GM23338 (cell line): ENCODE measurements at places on chromosomes 3 and 15. TPM values are rescaled to one million over a fixed set of nuclear protein-coding genes. Genes with fewer than 3 reads are reported as not detected.

DNA sequence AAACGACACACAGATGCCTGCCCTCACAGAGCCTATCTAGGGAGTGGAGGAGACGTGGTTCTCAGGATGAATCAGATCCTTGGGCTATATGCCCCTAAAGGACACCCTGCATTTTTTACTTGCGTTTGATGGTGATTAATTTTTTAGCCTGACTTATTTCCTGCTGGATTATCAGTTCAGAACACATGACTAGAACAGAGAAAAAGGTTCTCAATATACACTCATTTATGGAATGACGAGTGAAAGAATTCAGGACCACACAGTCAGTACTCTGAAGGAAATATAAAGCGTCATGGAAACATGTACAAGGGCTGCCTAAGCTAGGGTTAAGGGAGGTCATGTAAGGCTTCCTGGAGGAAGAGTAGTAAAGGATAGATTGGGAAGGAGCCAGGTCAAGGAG, 121.8 kb downstream of the SSR3 start:
- no peak for DNase-seq
- no peak overlapping the region for H3K27ac ChIP-seq
- H3K36me3 ChIP-seq = no peaks in the 10 kb centered on the region
- no peaks in the 10 kb centered on the region for H3K4me1 ChIP-seq

DNA sequence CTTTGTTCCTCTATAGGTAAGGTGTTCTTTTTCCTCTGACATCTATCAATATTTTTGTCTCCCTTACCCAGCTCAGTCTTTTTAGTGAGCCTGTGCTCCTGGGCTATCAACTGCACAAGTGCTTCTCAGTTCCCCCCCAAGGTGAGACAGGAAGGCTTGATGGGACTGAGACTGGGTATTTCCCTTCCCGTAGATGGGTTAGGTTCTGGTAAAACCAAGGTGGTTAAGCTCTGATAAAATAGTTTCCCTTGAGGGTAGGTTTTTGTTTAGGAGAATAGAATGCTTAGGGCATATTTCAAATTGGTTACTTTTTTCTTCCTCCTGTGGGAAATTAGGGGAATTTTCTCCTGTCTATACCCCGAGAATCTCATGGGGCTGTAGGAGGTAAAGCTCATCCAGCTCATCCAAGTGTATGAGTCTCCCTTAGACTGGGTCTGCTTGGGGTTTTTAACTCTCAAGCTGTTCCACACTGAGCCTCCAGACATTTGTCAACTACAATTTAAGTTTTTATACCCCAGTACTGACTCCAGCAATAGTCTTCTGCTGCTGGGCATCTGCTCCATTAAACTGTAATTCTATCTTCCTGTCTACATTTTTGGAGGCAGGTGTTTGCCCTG, 44.9 kb downstream of the OXSR1 start:
- no peak overlapping the region for H3K27ac ChIP-seq
- H3K4me3 ChIP-seq = no peak overlapping the region
- H3K36me3 ChIP-seq = no peaks in the 10 kb centered on the region
- H3K27me3 ChIP-seq = no peaks in the 10 kb centered on the region

DNA sequence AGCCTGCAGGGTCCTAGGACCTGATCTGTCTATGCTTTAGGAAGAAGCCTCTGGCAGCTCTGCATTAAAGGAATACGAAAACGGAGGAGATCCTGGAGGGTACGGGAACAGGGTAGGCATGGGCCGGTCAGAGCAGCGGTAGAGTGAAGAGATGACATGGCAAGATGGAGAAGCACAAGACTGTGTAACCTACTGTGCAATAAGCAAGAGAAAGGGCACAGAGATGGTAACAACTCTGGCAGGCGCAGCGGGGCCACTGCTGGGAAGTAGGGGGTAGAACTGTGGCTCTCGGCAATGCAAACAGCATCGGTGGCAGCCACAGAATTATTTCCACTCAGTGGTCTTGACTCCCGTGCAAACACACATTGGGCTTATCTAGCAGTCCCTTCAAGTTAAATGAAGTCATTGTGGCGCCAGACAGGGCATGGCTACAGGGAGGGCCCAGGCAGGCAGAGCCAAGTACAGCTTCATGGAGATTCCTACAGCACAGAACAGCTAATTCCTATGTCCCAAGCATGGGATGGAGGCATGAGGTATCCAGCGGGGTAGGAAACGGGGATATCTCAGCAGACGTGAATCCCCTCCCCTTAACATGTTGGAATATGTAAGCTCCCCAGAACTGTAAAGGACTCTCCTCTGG, 28.8 kb downstream of the WHAMM start:
- no peak overlapping the region for H3K27ac ChIP-seq
- H3K4me1 ChIP-seq = no peaks in the 10 kb centered on the region
- no peaks in the 10 kb centered on the region for H3K27me3 ChIP-seq

Gene HIGD1A
- total RNA-seq = 102 and 118 TPM in 2 replicates

Gene IL20RB
- total RNA-seq = 2.1 and 4.6 TPM in 2 replicates
